ENCODE measurements at places on chromosomes 4 and X. TPM values are rescaled to one million over a fixed set of nuclear protein-coding genes. Genes with fewer than 3 reads are reported as not detected.

The MND1 gene
- 16.2 TPM for total RNA-seq

The TRPC3 gene
- total RNA-seq: not detected

The LIMCH1 gene
- not detected for total RNA-seq

DNA sequence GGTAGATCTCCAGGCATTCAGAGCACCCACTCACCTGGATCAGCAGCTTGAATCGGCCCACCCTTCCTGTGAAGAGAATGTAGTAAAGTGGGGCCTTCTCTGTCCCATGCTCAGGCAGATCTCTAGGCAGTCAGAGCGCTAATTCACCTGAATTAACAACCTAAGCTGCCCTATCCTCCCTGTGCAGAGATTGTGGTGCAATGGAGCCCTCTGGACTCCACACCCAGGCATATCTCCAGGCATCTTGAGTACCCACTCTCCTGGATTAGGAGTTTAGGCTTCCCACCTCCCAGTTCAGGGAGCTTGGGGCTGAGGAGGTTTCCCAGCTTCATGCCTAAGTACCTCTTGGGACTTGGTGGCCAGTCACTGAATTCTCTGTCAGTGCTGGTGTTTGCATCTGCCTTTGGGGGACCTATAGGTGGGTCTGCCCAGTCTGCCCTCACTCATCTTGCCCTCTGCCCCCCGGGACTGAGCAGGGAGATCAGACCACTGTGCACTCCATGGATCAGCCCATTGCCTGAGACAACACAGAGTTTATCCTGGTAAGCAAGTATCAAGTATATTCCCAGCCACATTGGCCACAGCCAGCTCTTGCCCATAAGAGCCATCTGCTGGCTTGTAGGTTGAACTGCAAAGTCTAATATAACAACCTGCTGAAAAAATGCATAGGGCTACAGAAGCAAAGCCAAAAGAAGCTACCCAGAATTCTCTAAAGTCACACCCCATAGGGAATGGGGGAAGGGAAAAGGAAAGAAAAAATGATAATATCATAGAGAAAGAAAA is 372.9 kb downstream of the KLHL13 start:
- DNase-seq: no peak

- no peak for DNase-seq
Observed at GRCh38 chr4:69731241-69731640, 29.2 kb downstream of the SULT1B1 start.

DNA sequence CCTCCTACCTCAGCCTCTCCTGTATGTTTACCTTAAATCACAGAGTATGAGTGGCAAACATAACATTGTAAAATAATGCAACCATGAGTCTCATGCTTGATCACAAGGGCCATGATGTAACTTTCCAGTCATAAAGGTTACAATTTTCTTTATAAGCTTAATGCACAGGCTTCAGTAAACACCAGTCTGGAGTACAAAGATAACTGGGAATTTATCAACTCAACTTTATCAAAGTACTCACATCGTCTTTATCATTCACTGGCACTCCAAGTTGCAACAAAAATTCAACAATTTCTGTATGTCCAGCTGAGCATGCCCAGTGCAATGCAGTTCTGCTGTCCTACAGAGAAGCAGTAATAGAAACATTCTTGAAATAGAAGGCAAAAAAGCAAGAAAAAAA is 2.8 kb downstream of the PSMD10 start:
- no peak for DNase-seq

GRCh38 chrX:130186651-130187050 is 14.9 kb downstream of the RAB33A start:
- no peak for DNase-seq

DNA sequence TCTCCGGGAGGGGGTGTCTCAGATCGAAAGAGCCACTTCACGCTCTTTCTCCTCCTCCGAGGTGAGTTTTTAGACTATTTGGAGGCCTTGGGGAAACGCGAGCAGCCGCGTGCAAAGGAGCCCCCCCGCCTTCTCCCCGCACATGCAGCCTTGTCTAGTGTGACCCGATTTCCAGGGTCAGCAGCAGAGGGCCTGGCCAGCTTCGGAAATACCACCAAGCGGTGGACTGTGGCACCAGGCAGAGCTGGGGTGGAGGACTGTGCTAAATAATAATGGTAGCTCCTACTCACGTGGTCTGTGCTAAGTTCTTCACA is 79.3 kb upstream of the BCOR start:
- DNase-seq: peak; percentile 20

GRCh38 chr4:68250151-68250930 is 4.8 kb upstream of the TMPRSS11B start:
- no peak for DNase-seq

All from G401 (cell line).